KBM-7 (cell line): ENCODE measurements at places on chromosomes 1 and 21.
A peak's percentile ranks its signal among the peaks of the same experiment; 100 is the strongest.

- DNase-seq: no peak
Measured at GRCh38 chr1:15942661-15943327, 33.1 kb downstream of the ZBTB17 start.

DNA sequence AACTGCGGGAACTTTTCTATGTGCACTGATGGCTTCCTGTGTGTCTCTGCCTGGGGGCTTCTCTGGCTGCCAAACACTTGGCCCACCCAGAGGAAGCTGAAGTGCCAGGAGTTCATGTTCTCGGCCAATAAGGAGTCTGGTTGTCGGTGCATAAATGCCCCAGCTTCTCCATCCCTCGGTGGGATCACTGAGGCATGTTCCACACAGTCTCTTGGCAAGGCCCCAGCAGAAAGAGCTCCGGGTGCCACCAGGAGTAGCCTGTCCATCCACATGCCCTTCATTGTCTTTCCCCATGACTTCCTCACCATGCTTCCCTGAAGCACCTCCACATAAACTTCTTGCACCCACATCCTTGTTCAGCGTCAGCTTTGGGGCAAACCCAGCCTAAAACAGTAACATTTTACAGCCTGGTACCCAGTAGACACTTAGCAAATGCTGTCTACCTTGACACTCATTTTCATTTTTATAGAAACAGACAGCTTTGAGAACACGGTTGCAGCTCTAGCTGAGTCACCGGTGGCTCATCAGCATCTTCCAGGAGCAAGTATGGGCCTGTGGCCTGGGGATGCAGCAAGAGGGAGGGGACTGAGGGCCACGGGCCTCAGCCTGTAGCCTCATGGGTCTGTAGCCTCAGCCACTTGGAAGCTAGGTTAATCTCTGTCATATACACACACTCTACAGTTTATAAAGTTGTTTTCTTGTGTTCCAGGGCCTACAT is 14.8 kb upstream of the CDCP2 start:
- DNase-seq: no peak

- no peak for DNase-seq
Measured at GRCh38 chr1:191145834-191146233, 668.2 kb upstream of the BRINP3 start.

DNA sequence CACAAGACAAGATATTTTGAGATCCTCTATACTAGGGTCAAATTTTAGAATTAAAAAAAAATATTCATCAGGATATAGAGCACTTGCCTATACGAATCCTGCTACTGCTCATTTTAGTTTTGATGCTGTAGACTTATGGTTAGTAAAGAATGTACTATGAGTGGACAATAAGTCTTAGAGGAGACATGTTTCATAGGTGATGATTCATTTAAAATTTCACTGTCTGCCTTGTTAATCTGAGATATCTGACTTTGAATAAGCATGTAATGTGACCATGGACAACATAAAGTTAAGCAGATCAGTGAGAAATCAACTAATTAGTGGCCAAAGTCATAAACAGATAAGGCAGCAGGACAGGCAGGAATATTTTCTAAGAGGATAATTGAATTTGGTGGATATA is 106.8 kb upstream of the HP1BP3 start:
- DNase-seq: no peak

- DNase-seq: no peak
Measured at GRCh38 chr1:248842781-248843331, 4.8 kb downstream of the ZNF672 start.

- no peak for DNase-seq
Measured at GRCh38 chr1:55233145-55233777, 18.1 kb upstream of the USP24 start.

GRCh38 chr1:34354367-34354766 is 177.7 kb downstream of the C1orf94 start:
- no peak for DNase-seq

DNA sequence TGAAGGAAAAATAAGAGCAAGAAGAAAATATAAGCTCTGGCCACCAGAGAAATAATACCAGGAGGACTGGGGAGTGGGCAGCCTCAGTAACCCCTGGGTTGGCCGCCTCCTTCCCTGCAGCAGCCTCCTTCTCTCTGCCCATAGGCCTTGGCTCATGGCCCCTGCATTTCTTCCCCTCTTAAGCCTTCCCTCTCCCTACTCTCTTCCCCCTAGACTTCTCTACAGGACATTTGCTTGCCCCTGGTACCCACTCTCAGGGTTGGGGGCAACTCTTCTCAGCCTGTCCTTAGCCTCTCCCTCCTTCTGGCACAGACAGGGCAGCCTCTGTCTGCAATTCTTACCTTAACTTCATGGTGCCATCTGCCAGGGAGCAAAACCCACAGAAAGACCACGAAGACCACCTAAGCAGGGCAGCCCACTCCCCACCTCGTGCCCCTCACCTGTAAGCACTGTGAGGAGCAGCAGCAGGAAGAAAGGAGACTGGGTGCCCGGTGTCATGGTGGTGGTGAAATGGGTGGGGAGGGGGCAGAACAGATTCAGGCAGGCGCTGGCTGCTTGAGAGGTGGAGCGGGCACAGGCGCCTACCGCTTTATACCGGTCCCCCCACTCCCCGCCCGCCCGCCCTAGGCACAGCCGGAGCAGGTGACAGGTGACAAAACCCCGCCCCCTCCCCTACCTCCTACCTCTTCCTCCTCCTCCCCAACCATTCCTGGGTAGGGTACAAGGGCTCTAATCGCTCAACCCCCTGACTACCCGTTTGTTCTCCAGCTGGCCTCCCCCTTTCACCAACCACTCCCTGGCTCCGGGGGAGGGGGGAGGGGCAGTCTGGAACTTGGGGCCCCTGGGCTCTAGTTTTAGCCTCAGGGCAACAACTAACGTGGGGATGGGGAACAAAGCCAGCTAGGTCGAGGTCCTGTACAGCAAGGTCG is 15.1 kb downstream of the THBS3 start:
- DNase-seq: no peak

DNA sequence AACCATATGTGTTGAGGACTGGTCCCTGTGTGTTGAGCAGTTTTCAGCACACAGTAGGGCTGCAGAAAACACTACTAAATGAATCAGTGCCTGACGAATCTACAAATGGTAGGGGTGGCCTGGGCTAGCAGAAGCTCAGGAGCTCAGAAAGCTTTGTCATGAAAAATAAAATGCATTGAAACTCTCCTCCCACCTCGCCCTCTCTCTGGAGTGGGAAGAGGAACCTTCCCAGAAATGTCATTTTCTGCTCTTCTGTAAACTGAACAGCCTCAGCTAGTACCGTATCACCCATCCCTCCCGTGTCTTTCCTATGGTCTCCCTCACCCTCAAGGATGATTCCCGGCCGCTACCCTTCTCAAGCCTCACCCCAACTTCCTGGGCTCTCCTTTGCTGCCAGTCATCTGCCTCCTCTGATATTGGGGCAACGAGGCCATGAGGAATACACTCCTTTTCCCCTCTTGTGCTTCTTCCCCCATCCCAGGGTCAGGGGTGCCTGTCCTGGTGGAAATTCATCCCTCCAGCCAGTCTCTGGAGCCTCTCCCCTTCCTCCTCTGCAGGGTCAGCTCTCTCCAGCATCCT is 734.5 kb downstream of the PTPRU start:
- no peak for DNase-seq

GRCh38 chr1:181469829-181470228 is 13.5 kb upstream of the CACNA1E start:
- no peak for DNase-seq

DNA sequence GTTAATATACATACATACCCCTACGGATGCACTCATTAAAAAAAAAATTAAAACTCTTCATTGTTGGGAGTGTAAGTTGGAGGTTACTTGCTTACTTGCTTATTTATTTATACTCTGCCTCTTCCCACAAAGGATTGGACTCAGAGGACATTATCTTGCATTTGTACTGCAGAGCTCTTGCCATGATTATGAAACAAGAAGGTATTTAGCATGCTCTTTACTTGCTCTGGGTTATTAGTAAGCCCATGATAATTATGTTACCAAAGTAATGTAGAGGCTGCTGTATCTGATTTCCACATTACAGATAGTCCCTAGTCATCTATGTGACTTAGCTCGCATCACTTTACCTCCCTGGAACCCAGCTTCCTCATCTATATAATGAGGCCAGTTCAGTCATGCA is 355.1 kb upstream of the PTBP2 start:
- DNase-seq: no peak

- DNase-seq: peak; percentile 70
Measured at GRCh38 chr1:235423214-235423652, 56.0 kb downstream of the TBCE start.

DNA sequence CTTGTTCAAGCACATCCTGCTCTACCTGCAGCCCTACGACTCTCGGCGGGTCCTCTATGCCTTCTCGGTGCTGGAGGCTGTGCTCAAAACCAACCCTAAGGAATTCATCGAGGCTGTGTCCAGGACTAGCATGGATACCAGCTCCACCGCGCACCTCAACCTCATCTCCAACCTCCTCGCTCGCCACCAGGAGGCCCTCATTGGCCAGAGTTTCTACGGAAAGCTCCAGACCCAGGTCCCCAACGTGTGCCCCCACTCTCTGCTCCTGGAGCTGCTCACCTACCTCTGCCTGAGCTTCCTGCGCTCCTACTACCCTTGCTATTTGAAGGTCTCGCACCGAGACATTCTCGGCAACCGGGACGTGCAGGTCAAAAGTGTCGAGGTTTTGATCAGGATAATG is 74.3 kb upstream of the MORC3 start:
- DNase-seq: no peak

DNA sequence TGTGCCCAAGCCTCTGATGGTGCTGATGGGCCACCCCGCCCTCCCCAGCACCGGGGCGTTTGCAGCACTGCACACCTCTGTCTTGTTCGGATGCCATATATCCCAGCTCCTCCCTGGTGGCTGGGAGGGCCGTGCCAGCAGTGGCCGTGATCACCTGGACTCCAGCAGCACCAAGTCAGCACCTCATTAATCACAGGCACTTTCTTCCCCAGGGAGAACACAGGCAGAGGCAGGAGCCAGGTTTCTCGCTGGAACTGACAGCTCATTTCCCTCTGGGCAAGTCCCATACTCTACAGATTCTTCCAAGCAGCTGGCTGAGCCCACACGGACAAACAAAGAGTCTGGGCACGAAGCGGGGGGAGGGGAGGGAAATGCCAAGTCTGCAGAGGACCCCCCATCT is 141.7 kb upstream of the EDN2 start:
- DNase-seq: no peak
